ENCODE measurements at places on chromosomes 4 and X. TPM values are rescaled to one million over a fixed set of nuclear protein-coding genes. Genes with fewer than 3 reads are reported as not detected.

DNA sequence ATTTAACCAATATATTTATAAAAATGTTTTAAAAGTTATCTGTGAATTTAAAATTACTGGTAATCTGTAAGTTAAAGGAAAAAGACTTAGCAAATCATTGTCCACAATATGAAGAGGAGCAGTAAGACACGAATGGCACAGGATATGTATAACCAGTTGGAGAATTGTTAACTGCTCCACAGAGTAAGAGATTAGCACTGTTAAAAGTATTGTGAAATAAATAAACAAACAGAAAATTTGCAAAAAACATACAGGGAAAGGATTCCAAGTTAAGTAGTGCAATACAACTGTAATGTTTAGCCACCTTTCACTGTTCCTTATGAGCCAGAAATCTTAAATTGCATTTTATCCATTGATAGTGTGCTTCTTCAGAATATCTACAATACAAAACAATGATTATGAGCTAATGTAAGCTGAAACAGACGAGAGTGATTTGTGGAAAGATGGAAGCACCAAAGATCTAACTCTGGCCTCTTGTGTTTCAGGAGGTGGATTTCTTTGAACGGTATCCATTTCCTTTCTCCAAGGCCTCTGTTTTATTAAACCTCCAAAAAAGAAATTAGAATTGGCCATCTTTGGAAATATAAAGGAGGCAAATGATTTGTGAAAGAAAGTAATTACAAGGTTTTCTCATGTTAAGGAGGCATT lies 188.4 kb downstream of the UNC5C start:
- DNase-seq, result no peak

COX7B2 gene
- not detected for total RNA-seq

LDB2 gene
- total RNA-seq, result 363 TPM

DNA sequence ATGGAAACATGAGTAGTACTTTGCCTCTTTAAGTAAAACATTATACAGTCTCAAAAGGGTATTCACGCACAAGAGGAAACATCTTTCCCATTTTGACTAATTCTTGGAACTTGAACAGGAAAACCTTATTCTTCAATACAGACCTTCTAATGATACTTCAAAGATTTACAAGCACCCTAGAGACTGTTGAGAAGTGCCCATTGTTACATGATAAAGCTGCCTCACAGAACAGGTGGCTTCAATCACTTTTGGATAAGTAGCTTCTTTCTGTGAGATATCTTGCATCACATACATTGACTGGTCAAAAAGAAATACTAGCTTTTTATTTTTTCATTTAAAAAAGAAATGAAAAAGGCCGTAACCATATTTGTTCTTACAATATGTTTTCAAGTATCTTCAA lies 219.4 kb downstream of the EPHA5 start:
- DNase-seq, result no peak

DNA sequence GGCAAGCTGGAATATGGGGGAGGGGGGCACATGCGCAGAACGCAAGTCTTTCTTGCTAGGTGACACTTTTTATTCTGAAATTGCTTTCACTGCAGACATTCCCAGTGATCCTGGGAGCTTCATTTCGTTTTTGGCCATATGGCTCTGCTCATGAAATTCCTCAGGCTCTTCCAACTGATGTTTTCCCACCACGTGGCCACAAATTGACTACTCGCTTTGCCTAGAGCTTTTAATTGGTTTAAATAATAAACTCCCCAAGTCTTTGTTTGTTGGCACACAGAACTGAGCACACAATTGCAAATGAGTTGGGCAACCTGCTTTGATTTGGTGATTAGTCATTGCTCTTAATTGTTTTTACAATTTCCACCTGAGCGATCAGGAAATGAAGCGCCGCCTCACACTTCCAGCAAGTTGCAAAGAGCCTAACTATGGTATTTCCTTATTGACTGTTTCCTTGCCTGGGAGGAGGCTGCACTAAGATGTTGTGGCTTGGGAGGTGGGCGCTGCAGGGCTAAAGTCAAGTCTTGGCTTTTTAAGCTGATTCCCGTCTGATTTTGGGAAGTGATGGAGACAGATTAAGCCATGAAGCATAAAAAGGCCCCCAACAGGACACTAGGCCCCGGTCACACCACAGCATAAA lies 282.5 kb downstream of the ZIC3 start:
- no peak for DNase-seq

Measured in lung microvascular endothelial cell (primary cell).